Activated CD4-positive, alpha-beta T cell treated with anti-CD3 and anti-CD28 coated beads for 36 hours (primary cell): ENCODE measurements at places on chromosomes 6 and 20.

- peaks cover 27% of the 10 kb centered on the region for H3K4me1 ChIP-seq
- no peak overlapping the region for H3K27ac ChIP-seq
- H3K4me3 ChIP-seq, result no peak overlapping the region
These were observed 3.5 kb downstream of the NDUFAF5 start for GRCh38 chr20:13788167-13788834.

DNA sequence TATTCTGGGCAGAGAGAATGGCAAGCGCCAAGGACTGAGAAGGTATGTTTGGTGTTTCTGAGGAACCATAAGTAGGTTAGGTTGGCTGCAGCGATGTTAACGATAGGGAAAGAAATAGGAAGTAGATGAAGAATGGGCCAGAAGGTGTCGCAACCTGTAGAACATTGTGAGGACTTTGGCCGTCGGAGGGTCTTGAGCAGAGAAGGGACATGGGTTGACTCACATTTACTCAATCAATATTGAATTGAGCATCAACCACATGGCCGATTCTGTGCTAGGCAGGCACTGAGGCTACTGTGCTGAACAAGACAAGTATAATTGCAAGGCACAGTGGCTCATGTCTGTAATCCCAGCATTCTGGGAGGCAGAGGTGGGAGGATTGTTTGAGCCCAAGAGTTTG is 26.8 kb upstream of the RPN2 start:
- H3K36me3 ChIP-seq, result no peaks in the 10 kb centered on the region
- H3K27ac ChIP-seq, result no peak overlapping the region
- no peak overlapping the region for H3K4me3 ChIP-seq
- no peak for DNase-seq

DNA sequence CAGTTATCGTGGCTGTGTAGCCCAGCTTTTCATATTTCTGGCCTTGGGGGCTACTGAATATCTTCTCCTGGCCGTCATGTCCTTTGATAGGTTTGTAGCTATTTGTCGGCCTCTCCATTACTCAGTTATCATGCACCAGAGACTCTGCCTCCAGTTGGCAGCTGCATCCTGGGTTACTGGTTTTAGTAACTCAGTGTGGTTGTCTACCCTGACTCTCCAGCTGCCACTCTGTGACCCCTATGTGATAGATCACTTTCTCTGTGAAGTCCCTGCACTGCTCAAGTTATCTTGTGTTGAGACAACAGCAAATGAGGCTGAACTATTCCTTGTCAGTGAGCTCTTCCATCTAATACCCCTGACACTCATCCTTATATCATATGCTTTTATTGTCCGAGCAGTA is 475 bp downstream of the OR2B6 start:
- no peaks in the 10 kb centered on the region for H3K4me1 ChIP-seq
- H3K27ac ChIP-seq, result no peak overlapping the region
- H3K36me3 ChIP-seq, result no peaks in the 10 kb centered on the region
- no peak overlapping the region for H3K4me3 ChIP-seq
- DNase-seq, result no peak

DNA sequence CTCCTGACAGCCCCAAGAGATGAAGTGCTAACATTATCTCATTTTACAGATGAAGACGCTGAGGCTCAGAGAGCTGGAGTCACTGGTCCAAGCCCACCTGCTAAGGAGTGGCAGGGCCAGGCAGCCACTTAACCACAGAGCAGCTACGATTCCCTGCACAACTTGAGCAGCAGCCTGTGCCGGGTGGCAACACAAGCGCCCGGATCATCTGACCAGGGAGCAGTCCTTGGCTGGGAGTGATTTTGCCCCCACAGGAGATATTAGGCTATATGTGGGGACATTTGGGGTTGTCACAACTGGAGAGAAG is 93.2 kb upstream of the PTPN1 start:
- H3K4me3 ChIP-seq, result no peak overlapping the region
- H3K27ac ChIP-seq, result no peak overlapping the region
- DNase-seq, result no peak
- H3K4me1 ChIP-seq, result no peaks in the 10 kb centered on the region

GRCh38 chr6:118843685-118844390 is 50.1 kb upstream of the ASF1A start:
- H3K4me3 ChIP-seq, result no peak overlapping the region
- peak overlapping the region; percentile 48 for H3K27ac ChIP-seq
- peaks cover 26% of the 10 kb centered on the region for H3K4me1 ChIP-seq
- DNase-seq, result peak; percentile 49

DNA sequence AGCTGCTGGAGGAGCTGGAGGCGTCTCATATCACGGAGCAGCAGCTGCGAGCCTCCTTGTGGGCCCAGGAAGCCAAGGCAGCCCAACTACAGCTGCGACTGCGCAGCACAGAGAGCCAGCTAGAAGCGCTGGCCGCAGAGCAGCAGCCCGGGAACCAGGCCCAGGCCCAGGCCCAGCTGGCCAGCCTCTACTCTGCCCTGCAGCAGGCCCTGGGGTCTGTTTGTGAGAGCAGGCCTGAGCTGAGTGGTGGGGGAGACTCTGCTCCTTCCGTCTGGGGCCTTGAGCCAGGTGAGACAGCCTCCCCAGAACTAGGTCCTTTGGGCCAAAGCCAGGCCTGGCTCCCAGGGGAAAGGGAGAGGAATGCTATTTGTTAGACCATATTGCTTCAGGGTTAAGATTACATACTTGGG is 31.7 kb downstream of the C20orf173 start:
- no peak overlapping the region for H3K4me3 ChIP-seq
- no peaks in the 10 kb centered on the region for H3K27me3 ChIP-seq
- no peak for DNase-seq

DNA sequence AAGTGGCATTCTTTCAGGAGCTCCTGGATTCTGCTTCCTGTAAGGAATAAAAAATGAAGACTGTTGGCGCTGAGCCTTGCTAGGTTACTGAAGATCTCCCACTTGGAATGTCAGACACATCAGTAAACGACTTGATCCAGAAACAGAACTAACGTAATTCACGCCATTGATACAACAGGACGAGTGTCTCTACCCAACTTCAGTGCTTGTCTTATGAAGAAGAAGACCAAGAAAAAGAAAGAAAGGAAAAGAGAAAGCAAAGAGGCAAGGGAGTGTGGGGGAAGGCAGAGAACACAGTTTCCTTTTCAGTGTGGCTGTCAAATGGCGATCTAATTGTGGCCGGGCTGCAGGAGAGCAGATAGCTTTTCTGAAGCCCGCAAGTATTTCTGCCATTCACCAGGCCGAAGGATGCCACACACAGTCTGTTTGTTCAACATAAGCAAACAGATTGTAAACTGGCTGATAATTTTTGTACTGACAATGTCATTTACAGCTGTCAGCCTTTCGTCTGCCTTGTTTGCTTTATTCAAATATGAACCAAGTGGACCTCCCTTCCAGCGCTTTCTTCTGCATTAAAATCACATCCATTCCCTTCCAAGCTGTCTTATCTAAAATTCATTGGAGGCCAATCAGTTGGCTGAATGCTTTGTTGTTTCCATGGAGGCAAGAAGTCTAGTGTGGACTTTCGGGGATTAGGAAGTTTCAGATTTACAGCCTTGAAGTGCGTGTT is 180.6 kb downstream of the FOXA2 start:
- H3K27me3 ChIP-seq, result peaks cover 7% of the 10 kb centered on the region
- H3K4me3 ChIP-seq, result no peak overlapping the region
- H3K27ac ChIP-seq, result no peak overlapping the region

DNA sequence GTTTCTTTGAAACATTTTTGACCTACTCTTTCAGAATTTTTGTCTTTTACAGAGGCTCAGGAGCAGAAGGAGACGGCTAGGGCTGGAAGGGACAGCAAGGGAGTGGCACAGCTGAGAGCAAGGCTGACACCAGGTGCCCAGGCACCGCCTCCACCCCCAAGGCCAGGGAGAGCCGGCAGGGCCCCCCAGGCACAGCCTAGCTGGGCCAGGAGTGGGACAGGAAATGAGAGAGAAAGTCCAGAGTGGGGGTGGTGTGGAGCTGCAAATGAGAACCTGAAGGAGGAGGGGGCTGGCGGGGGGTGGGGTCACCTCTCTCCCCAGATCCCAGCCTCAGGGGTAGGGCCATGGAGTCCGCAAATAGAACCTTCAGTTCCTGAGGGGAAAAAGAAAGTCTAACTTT is 236.7 kb downstream of the CDC5L start:
- no peak overlapping the region for H3K27ac ChIP-seq
- H3K27me3 ChIP-seq, result no peaks in the 10 kb centered on the region
- no peak overlapping the region for H3K4me3 ChIP-seq
- peaks cover 11% of the 10 kb centered on the region for H3K4me1 ChIP-seq
- H3K36me3 ChIP-seq, result no peaks in the 10 kb centered on the region
- DNase-seq, result no peak

DNA sequence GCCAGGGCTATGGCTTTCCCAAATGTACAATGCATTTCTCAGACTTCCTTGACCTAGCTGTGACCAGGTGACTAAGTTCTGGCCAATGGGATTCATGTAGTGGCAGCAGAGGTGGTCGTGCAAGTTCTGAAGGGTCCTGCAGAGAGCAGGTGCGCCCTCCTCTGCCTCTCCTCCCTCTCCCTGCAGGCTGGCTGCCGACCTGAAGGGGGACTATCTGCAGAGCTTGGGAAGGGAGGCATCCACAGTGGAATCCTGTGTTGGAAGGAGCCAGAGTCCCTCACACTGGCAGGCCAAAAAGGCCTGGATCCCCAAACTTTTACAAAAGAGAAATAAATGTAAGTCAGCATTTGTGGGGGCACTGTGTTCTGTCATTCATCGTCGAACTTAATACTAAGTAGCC is 66.6 kb downstream of the CDH26 start:
- H3K27ac ChIP-seq, result no peak overlapping the region
- H3K4me1 ChIP-seq, result no peaks in the 10 kb centered on the region
- no peaks in the 10 kb centered on the region for H3K27me3 ChIP-seq
- no peaks in the 10 kb centered on the region for H3K36me3 ChIP-seq
- no peak overlapping the region for H3K4me3 ChIP-seq

DNA sequence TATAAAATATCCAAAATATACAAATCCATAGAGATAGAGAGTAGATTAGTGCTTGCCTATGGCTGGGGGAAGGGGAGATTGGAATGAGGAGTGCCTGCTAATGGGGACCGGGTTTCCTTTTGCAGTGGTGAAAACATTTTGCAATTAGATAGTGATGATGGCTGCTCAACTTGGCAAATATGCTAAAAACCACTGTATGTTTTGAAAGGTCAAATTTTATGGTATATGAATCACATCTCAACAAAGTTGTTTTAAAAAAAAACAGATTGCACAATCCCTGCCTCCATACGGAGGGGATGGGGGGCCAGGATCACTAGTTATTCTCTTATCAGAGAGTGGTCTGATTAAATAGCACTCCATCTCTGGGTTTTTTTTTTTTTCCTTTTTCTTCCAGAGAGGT is 76.9 kb upstream of the RIPOR2 start:
- H3K27me3 ChIP-seq, result no peaks in the 10 kb centered on the region
- peaks cover 2% of the 10 kb centered on the region for H3K36me3 ChIP-seq
- H3K4me1 ChIP-seq, result peaks cover 86% of the 10 kb centered on the region
- no peak for DNase-seq
- H3K4me3 ChIP-seq, result no peak overlapping the region

DNA sequence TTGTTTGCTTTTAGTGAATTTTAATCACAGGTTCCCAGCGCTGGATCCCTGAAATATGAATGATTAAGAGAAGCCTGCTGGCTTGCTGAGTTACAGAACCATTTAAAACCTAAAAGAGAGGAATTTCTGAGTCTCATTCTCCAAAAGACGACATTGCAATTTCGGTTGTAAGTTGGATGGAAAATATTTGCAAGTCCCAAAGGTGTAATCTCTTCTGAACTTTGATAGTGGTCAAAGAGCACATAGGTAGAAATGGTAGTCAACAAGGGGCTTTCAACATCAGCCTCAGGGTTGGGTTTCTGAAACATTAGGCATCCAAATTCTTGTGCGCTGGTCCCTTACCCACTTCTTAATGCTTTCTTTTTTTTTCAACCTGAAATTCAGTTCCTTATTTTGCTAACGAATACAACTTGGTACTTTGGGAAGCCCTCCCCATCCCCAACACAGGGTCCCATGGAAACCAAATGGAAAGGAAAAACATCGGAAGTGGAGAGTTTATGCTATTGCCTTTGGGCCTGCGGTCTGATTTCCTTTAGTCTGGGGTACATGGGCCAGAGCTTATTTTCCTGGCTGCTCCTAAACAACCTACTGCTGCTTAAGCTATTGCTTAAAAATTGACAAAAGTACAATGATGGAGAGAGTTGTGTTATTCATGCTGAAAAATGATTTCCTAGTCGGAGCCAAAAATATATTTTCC is 117.0 kb upstream of the KCNK16 start:
- H3K36me3 ChIP-seq, result no peaks in the 10 kb centered on the region
- H3K4me1 ChIP-seq, result no peaks in the 10 kb centered on the region
- H3K27me3 ChIP-seq, result peaks cover 4% of the 10 kb centered on the region
- no peak overlapping the region for H3K27ac ChIP-seq

DNA sequence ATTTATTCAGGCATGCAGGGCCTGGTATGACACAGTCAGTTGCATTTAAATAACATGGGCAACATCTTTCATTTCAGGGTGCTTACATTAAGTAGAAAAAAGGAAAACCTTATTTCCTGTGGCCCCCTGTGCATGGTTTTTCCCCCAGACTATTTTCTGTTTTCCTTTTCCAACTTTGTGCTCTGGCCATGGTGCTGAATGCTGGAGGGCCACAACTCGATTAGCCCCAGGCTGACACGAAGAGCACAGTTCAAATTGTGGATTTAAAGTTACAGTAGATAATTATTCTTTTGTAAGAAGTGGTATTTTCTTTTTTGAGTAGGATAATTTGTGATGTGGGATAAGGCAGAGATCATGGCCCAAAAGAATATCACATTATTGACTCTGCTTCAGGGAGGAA is 332.0 kb downstream of the HAO1 start:
- no peak for DNase-seq
- H3K27me3 ChIP-seq, result no peaks in the 10 kb centered on the region
- H3K4me1 ChIP-seq, result no peaks in the 10 kb centered on the region
- H3K4me3 ChIP-seq, result no peak overlapping the region
- H3K36me3 ChIP-seq, result no peaks in the 10 kb centered on the region
- no peak overlapping the region for H3K27ac ChIP-seq

- peaks cover 9% of the 10 kb centered on the region for H3K4me1 ChIP-seq
- H3K4me3 ChIP-seq, result no peak overlapping the region
- peaks cover 3% of the 10 kb centered on the region for H3K36me3 ChIP-seq
- H3K27me3 ChIP-seq, result no peaks in the 10 kb centered on the region
These were observed 82.6 kb downstream of the FAM217A start for GRCh38 chr6:3996349-3996748.

DNA sequence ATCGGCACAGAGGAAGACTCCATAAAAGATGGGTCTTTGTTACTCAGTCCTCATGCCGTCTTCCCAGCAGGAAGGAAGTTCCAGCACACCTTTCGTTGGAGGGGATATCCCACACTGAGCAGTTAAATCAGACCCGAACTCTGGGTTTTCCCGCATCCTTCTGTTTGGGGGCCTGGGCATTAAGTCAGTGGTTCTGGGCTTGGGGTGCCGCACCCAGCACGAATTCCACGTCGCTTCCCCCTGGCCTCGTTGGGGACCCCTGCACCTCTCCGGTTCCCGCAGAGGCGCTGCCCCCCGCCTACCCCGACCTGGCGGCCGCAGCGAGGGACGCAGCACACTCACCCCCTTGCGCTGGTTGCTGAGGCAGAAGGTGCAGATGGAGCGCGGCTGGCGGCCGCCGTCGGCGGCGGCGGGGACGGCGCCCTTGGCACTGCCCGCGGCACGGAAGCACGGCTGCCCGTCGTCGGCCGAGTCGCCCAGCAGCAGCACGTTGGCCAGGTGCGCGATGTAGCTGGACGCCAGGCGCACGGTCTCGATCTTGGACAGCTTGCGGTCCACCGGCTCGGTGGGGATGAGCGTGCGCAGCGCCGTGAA is 641 bp downstream of the TCF15 start:
- peaks cover 6% of the 10 kb centered on the region for H3K4me1 ChIP-seq
- H3K4me3 ChIP-seq, result no peak overlapping the region
- peaks cover 43% of the 10 kb centered on the region for H3K27me3 ChIP-seq
- H3K36me3 ChIP-seq, result no peaks in the 10 kb centered on the region
- no peak overlapping the region for H3K27ac ChIP-seq
